Stimulated activated CD8-positive, alpha-beta memory T cell treated with anti-CD3 and anti-CD28 coated beads, Interleukin-2, amount 100 ng/mL, for 1 hour (primary cell): ENCODE measurements at places on chromosomes 5 and 9.

GRCh38 chr5:55636177-55636576, 75.9 kb downstream of the SLC38A9 start:
- no peak for DNase-seq

- no peak for DNase-seq
Measured at GRCh38 chr5:175672976-175673648, 15.2 kb downstream of the HRH2 start.

DNA sequence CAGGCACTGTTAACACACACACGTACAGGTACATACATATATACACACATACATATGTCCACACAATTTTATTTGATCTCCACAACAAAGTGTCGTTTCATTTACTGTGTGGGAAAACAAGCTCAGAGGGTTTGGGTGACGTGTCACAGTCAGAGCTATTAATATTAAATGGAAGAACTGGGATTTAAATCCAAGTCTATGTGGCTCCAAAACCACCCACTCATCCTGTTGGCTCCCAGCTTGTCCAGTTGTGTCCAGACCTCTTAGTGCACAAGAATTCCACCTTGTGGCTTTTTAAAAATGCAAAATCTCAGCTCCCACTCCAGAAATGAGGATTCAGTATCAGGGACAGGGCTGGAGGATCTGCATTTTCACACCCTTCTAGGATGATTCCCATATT, 52.3 kb upstream of the PTPDC1 start:
- DNase-seq: no peak

DNA sequence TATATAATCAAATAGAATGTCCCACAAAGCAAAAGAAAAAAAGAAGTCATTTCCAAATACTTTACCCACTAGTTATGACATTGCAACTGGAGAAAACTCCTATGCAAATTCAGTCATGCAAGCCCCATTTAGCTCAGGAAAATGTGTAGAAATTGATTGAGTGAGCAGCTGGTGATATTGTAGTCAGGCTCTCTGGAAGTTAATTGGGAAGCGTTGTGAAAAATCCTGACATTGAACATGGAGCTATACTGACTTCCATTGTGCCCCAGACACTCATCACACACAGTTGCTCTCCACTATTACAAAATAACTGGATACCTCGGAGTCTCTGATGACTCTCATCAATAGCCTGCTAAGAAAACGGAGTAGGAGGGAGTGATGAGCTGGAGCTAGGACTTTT, 49.0 kb downstream of the TUSC1 start:
- no peak for DNase-seq

- DNase-seq: no peak
Measured at GRCh38 chr5:68285851-68286611, 70.5 kb downstream of the PIK3R1 start.

- no peak for DNase-seq
Measured at GRCh38 chr5:74161170-74161569, 479.4 kb downstream of the ENC1 start.

- DNase-seq: no peak
Measured at GRCh38 chr9:107749787-107750444, 260.3 kb upstream of the KLF4 start.

DNA sequence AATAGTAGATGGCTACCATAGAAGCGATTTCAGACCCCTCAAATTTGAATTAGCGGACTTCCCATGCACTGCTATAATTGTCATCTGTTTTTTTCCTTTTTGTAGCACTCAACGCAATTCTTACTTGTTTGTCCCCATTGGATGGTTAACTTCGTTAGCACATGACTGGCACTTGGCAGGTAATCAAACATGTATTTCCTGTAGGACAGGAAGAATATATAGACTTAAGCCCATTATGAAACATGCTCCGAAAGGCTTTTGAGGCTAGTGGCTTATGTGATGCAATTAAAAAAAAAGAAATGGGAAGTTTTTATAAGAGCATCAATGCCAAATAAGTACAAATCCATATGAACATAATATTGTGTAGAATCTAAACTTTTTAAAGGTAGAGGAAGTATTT, 301.2 kb downstream of the PSAT1 start:
- DNase-seq: no peak

- DNase-seq: no peak
Measured at GRCh38 chr9:121568343-121569265, 69.0 kb upstream of the GGTA1 start.

GRCh38 chr9:18889550-18889949, 143.5 kb downstream of the SAXO1 start:
- DNase-seq: no peak

- DNase-seq: no peak
Measured at GRCh38 chr9:77896938-77897667, 134.5 kb downstream of the GNAQ start.

DNA sequence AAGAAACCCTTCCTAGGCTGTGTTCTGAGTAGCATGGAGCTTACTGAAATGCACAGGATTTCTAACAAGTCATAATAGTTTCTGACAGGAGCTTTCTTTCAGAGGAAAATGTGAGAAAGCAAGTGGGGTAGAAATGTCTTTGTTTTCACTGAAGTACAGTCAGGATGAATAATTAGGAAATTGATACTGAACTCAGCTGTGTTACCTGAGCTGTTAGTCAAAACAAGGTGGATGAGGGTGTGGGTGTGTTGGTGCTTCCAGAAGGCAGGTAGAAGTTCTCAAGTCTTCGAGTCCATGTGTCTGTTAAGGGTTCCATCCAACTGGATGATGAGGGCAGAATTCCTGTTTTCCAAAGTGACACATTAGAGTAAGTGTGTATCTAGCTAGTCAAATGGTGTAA, 122.4 kb downstream of the BASP1 start:
- DNase-seq: no peak

DNA sequence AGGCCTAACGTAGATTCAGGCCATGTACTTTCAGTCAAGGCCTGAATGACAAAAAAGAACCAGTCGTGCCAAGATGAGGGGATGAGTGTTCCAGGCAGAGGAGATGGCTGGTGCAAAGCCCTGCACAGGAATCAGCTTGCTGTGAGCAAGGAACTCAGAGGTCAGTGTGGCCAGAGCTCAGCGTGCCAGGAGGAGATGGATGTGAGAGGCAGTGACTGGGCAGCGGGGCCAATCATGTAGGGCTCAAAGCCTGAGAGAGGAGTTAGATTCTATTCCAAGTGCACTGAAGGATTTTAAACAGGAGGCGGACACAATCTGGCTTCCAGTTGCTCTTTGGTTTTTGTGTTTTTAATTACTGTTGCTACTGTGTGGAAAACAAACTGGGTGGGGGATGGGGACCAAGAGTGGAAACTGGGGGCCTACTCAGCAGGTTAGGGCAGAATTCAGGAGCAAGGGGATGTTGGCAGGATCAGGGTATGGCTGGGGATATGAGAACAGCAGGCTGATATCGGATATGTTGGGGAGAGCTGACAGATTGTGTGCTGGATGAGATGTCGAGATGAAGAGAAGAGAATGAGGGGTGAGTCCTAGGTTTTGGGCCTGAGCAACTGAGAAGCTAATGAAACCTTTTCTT, 64.3 kb downstream of the ANGPTL2 start:
- no peak for DNase-seq

DNA sequence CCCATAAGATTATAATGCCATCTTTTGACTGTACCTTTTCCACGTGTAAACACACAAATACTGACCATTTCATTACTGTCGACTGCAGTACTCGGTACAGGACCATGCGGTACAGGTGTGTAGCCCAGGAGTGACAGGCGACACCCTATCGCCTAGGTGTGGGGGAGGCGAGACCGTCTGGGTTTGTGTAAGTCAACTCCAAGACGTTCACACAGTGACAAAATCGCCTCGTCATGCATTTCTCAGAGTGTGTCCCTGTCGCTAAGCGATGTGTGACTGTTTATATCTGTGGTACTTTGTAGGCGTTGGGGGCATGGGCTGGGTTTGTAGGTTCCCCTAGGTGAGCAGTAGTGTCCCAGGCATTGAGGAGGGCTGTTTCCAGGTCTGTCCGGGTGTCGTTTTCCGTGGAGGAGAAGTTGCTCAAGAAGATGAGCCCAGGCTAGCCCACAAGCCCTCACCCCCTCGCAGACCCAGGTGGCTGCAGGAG, 20.3 kb downstream of the NEK6 start:
- DNase-seq: no peak

DNA sequence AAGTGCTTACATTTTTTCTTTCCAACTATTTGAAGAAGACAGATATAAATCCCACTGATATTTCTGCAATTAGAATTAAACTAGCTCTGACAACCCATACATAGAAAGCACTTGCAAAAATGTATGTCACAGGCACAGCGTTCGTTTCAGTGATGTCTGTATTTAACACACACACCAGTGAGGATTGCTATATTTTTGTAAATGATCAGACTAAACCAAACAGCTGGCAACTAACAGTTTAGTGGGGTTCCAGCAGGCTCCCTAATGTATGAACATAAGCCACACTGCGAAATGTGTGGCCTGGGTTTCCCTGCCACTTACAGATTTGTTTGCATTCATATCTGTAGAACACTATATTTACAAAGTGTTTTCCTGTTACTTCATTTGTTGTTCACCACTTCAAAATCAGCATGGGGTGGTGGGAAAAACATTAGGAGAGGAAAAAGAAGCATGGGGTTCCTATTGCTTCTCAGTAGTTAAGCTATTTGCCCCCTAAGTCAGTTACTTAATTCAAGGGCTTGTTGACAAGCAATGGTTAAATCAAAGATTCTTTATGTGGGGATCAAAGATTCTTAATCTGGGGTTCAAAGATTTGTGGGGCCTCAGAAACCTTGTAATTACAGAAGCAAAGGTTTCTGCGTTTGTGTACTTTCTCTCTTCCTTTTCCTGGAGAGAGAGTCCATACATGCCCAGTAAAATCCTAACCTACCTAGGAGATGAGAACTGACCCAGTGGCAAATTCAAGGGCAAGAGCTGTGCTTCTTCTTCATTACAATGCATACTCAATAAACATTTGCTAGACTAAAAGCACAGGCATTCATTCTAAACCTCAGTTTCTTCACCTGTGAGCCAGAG, 27.1 kb downstream of the ZNF608 start:
- DNase-seq: no peak

GRCh38 chr9:113601656-113602055, 138.1 kb downstream of the RGS3 start:
- DNase-seq: no peak

DNA sequence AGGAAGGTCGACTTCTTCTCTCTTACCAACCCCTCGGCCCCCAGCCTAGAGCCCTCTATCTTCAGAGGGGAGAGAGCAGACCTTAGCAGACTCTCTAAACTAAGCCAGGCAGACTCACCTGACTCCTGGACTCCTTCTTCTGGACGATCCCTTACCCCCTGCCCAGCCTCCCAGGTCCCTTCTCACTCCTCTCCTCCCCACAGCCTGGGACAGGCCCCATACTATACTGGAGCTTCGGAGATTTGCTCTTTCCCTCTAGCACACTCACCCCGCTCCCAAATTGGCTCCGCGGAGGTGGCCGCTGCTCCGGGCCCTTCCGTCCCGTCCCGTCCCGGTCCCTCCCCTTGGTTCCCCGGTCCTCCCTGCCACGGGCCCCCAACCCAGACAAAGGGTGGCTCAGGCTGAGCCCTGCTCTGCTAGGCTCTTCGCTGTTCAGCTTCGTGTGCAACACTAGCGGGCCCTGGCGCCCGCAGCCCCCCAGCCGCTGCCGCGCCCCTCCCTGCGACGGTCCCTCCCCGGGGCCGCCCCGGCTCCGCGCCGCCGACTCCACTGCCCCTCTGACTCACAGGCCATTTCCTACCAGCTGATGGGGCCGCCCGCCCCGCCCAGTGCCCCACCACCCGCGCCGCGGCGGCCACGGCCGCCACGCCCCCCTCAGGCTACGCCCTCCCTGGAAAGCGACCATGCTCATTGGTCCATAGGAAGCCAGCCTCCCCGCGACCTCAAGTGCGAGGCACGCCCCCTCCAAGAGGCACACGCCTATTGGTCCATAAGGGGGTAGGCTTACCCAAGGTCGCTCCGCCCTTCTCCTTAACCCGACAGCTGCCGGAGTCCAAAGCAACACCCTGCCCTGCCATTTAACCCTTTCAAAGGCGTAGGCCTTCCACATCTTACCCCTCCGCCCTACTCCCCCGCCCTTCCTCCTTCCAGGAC, 4.4 kb downstream of the ATOSB start:
- peak; percentile 94 for DNase-seq

GRCh38 chr5:1685066-1685465, 114.6 kb downstream of the MRPL36 start:
- DNase-seq: no peak

GRCh38 chr5:139839232-139839815, 43.7 kb downstream of the PSD2 start:
- DNase-seq: no peak

DNA sequence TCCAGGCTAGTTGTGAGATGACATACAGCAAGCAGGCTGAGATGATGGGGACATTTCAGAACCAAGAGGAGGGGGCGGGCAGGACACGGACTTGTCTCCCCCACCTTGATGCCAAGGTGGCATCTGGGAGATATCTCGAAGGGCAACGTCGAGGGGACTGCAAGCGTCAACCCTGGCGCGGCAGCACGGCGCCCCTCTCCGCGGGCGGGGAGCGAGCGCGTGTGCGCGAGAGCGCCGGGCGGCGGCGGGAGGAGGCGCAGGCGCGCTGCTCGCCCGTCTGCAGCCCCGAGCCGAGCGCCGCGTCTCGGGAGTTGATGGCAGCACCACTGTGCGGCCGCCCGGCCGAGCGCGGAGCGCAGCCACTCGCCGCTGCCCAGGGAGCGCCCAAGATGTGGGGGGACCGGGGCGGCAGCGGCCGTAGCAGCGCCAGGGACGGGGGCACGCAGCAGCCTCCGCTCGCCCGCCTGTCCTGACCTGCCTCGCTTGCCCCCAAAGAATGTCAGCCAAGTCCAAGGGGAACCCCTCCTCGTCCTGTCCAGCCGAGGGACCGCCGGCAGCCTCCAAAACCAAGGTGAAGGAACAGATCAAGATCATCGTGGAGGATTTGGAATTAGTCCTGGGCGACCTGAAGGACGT, at the start of gene PRR16:
Gene PRR16 (plus strand): TSS at position 310 of the 636 bp plus-strand sequence.
- no peak for DNase-seq

- no peak for DNase-seq
Measured at GRCh38 chr5:16853518-16853917, 82.6 kb downstream of the MYO10 start.

DNA sequence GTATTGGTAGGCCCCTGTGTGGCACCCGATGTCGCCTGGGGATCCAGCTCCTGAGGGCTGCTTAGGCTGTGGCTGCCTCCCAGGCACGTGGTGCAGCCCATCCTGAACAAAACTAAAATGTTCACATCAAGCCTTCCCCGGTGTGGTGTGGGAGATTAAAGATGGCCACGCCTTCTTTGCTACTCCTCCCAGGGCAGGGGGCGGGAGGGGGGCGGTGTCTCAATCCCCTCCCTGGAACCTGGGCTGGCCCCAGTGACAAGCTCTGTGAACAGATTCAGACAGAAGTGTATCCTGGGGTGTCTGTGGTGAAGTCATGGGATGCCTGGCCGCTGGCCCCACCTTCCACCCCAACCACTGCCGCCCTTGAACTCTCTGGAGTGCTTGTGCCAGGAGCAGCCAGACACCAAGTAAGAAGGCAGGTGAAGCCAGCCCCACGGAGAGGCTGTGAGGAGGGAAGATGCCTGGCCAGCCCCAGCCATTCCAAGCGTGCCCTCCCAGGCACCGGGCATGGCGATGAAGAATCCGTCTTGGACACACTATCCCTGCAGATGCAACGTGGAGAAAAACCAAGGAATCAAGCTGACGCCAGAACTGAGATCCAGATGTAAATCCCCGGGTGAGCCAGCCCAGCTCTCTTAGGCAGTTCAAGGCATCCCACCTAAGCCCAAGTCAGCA, 75.8 kb downstream of the AK8 start:
- DNase-seq: no peak
